ENCODE measurements at places on chromosomes 2 and 18.
A peak's percentile ranks its signal among the peaks of the same experiment; 100 is the strongest.

GRCh38 chr2:141767051-141767450 is 363.8 kb downstream of the LRP1B start:
- peak; percentile 4 for DNase-seq

- DNase-seq: no peak
Measured at GRCh38 chr2:51258301-51258700, 226.4 kb upstream of the NRXN1 start.

GRCh38 chr2:236397681-236398080 is 133.5 kb upstream of the ASB18 start:
- no peak for DNase-seq

GRCh38 chr2:157995117-157995516 is 106.6 kb upstream of the UPP2 start:
- no peak for DNase-seq

DNA sequence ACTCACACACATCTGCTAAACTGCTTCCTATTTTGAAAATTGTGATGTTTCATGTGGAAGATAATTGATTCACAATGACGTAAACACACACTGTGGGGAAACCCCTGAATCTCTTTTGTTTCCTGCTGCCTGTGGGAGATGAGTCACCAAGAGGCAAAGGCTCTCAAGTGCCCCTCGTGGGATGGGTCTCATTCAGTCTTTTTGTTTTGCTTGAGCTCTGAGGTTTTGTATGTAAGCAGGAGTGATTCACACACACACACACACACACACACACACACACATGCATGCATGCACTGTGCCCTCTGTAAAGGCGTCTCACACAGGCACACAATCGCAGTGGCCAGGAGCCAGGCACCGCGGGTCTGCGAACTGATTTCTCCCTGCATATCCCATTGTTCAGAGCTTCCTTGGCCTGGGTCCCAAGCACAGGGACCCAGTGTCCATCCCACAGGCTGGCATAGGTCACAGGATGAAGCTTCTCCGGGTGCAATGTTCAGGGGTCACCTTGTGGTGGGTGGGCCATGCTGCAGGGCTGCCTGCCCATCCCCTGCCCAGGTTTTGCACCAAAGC is 12.1 kb upstream of the ARHGEF4 start:
- peak; percentile 89 for DNase-seq

DNA sequence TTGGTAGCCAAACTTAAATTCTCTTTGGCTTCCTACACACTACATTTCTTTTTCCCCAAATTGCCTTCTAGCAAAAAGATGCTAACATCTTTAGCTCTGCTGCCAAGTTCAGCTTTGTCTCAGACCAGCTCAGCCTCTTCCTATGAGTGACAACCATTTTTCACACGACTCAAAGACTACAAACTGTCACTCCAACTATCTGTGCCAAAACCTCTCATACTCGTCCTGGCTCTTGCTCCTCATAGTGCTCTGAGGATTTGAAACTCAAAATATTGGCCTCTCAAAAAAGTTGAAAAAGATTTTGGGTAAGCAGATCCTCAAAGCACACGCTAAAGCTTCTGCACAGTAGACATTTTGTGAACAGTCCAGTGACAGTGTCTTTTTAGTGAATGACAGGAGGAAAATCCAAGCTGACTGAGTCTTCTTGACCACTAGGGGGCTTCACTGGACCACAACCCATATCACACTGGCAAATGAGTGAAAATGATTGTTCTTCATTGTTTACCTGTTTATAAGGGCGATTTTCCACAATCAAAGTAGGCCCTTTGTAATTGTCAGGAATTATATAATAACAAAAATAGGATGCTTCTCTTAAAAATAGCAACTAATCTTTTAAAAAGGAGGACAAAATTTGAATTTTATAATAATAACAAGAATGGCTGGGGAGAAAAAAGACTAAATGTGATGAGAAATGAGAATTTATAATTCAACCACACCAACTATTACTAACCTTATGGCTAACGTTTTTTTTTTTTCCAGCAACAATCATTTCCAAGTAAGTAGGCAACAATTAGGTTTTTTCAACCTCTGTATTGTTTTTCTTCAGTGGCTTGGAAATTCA is 85.5 kb upstream of the PGAP1 start:
- DNase-seq: no peak

GRCh38 chr2:170339322-170339721 is 161.4 kb downstream of the MYO3B start:
- DNase-seq: no peak

DNA sequence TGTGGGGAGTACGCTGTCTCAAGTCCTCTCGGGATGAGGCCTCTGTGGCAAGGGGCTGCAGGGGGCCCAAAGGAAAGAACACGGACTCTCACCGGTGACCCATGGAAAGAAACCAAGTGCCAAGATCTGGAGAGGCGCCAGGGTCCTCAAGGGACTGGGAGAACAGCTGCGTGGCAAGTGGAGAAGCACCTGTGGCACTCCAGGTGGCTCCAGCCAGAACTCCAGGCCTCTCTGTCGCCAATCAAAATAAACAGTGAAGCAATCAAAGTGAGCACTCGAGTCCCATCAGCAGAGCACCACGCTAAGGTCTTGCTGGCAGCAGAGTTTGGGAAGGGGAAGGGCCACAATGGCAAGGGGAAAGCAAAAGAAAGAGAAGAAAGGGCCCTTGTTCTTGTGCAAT is 54.7 kb downstream of the BCL2 start:
- no peak for DNase-seq

GRCh38 chr2:174678395-174678794 is 80.8 kb upstream of the WIPF1 start:
- no peak for DNase-seq

- no peak for DNase-seq
Measured at GRCh38 chr2:20363578-20363977, 12.9 kb upstream of the PUM2 start.

- no peak for DNase-seq
Measured at GRCh38 chr2:23363831-23364230, 21.1 kb upstream of the KLHL29 start.

DNA sequence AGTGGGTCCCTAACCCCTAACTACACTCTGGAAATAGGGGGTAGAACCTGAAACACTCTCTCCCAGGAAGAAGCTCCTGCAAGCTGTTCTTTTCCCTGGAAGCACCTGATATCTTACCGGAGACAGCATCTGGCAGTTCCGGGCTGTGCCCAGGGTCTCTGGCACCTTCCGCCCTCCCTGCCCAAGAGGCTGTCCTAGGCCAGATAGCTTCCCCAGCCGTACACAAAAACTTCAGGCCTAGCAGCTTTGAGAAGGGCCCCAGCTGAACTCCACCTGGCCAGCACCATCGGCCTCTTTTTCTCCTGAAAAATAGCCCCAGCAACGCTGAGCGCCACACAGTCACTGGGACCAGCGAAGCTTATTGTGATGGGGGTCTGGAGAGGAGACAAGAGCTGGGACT is 9.7 kb downstream of the OSR1 start:
- DNase-seq: no peak

Data from epithelial cell of proximal tubule (primary cell).